Muscle of leg (tissue), 16 donors: ENCODE measurements at places on chromosomes 3 and 15. TPM values are rescaled to one million over a fixed set of nuclear protein-coding genes. Genes with fewer than 3 reads are reported as not detected.
A peak's percentile ranks its signal among the peaks of the same experiment; 100 is the strongest.

MEGF11 gene
- total RNA-seq, result 0.35 TPM

DNA sequence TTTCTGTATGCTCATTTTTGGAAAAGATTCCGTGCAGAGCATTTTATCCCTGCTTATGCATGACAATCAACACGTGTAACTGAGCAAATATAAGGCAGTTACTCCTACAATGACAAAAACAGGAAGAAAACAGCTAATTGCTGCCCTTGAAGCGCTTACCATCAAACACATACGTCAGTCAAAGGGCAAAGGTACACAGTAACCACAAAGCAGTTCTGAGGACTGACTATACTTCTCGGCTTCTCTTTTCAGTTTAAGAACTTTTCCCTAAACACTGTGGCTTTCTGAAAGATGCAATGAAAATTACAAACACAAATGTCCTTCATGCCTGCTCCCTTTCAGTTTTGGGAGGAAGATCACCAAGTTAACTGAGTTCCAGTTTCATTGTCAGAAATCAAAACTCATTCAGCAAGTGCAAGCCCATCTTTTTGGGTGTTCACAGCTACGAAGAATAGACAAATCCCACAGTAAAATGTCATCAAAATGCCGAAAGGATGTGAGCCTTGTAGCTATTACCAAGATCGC lies 602.8 kb downstream of the FOXP1 start:
- no peak overlapping the region for H3K4me3 ChIP-seq
- no peaks in the 10 kb centered on the region for H3K27me3 ChIP-seq
- H3K27ac ChIP-seq, result no peak overlapping the region
- H3K4me1 ChIP-seq, result peaks cover 13% of the 10 kb centered on the region
- DNase-seq, result no peak

THAP10 gene
- total RNA-seq, result 1.5 TPM

- H3K27me3 ChIP-seq, result no peaks in the 10 kb centered on the region
- peaks cover 10% of the 10 kb centered on the region for H3K36me3 ChIP-seq
- no peak overlapping the region for H3K4me3 ChIP-seq
- H3K4me1 ChIP-seq, result no peaks in the 10 kb centered on the region
Measured at GRCh38 chr15:76648732-76649444, 256.3 kb downstream of the SCAPER start.

ADAMTSL3 gene
- total RNA-seq, result 42.8 TPM

DGKG gene
- total RNA-seq, result 1.8 TPM

DNA sequence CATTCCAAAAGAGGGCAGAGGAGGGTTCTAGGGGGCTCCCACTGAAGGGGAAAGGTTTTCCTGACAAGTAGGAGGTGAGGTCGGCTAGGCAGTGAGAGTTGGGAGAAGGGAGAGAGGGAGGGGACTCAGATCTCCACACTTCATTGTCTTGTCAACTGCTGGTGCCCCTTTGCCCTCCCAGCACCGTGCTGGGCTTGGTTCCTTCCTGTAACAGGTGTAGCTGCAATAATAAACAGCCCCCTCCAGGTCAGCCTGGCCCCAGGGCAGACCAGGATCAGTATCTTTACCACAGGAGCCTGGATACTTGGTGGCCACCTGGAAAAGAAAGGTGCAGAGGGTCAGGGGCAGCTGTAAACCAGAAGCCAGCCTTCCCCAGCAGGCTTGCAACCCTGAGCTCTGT lies 2.9 kb upstream of the KCTD6 start:
- H3K27ac ChIP-seq, result no peak overlapping the region
- DNase-seq, result no peak
- peaks cover 20% of the 10 kb centered on the region for H3K4me1 ChIP-seq
- no peak overlapping the region for H3K4me3 ChIP-seq

DNA sequence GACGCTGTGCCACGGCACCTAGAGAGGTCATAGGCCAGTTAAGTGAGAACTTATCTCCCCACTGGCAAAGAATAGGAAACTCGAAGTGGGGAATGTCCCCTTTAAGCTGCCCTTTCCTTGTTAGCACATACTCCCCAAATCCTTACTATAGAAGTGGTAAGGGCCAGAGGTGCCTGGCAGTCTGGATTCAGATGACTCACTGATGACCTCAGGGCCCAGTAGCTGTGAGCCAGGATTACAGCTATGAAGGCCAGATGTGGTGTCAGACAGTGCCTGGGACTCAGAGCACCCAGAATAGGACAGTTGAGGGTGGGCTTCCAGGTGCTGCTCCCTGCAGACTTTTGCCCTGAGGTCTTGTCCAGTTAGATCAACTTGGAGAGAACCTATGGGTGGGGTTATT lies 37.7 kb downstream of the PDIA5 start:
- peaks cover 9% of the 10 kb centered on the region for H3K4me1 ChIP-seq
- H3K27ac ChIP-seq, result no peak overlapping the region
- no peak overlapping the region for H3K4me3 ChIP-seq
- no peak for DNase-seq

FOXL2NB gene
- total RNA-seq, result not detected

C3orf85 gene
- not detected for total RNA-seq

BCL2A1 gene
- 0.35 TPM for total RNA-seq

DNA sequence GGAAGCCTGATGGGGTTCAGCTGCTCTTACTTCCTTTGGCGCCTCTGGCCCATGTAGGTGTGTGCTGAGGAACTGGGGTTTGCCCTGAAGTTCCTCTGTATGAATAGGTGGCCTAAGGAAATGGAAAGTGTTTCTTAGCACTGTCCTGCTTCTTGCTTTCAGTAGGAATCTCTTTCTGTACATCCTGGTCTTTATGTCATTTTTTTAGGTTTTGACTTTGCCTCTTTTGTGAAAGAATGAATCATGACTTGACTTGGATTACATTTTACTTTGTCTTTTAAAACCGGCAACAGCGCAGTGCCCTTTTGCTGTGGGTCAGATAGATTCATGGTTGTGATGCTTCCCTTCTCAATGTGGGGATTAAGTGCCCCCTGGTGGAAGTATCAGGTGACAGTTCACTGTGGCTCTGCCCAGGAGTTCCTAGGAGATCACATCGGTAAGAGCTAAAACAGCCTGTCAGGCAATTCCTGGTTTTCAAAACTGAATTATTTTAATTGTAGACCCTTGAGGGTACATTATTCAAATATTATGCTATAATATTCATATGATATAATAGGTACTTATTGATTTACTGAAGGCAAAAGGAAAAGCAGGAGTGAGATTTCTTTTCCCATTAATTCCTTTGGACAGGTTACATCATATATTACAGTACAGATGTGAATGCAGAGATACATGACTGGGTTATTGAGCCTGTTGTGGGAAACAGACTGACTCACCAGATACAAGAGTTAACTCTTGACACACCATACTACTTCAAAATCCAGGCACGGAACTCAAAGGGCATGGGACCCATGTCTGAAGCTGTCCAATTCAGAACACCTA lies 95.4 kb downstream of the HCN4 start:
- no peaks in the 10 kb centered on the region for H3K4me1 ChIP-seq
- H3K27me3 ChIP-seq, result no peaks in the 10 kb centered on the region
- DNase-seq, result peak; percentile 71
- H3K27ac ChIP-seq, result no peak overlapping the region
- peaks cover 2% of the 10 kb centered on the region for H3K36me3 ChIP-seq
- H3K4me3 ChIP-seq, result no peak overlapping the region

GRCh38 chr3:127221037-127221436 lies 28.1 kb downstream of the PRR23E start:
- H3K4me3 ChIP-seq, result no peak overlapping the region
- DNase-seq, result peak; percentile 38
- H3K27me3 ChIP-seq, result peaks cover 22% of the 10 kb centered on the region
- H3K27ac ChIP-seq, result no peak overlapping the region
- H3K36me3 ChIP-seq, result no peaks in the 10 kb centered on the region

TTC23 gene
- total RNA-seq, result 17.7 TPM

BNC1 gene
- total RNA-seq, result 1.0 TPM

CP gene
- total RNA-seq, result 1.1 TPM

- no peak overlapping the region for H3K4me3 ChIP-seq
- H3K27me3 ChIP-seq, result peaks cover 7% of the 10 kb centered on the region
Measured at GRCh38 chr3:183156266-183156665, 6.3 kb downstream of the LAMP3 start.
